Spinal cord (tissue), 10 donors: ENCODE measurements at places on chromosomes 13 and 19. TPM values are rescaled to one million over a fixed set of nuclear protein-coding genes. Genes with fewer than 3 reads are reported as not detected.

Gene SIGLEC12
- total RNA-seq = 0.06 TPM

- no peaks in the 10 kb centered on the region for H3K4me1 ChIP-seq
- DNase-seq = no peak
- H3K27me3 ChIP-seq = peaks cover 4% of the 10 kb centered on the region
Measured at GRCh38 chr19:50190439-50190891, 13.0 kb upstream of the MYH14 start.

DNA sequence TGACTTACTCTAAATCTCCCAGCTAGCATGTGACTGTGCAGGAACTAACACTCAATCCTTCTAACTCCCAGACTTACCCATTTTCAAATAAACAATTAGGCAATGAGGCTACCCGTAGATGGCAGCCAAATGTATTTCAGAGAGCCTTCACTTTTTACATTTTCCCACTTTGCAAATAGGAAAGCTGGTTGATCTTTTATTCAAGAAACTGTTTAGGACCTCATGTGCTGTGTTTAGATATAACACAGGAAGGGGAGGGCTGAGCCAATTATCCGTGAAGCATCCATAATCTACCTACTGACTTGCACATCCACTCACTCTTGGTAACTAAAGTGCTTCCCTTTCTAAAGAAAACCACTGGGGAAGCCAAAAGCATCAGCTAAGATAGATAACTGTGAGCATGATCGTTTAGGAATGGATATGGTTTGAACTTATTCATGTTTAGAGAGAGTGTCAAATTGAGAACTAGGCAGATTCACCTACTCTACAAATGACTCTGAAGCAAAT is 33.4 kb downstream of the MBNL2 start:
- H3K27me3 ChIP-seq = no peaks in the 10 kb centered on the region
- H3K36me3 ChIP-seq = no peaks in the 10 kb centered on the region
- no peak for DNase-seq
- peaks cover 14% of the 10 kb centered on the region for H3K4me1 ChIP-seq
- H3K4me3 ChIP-seq = no peak overlapping the region

Gene KL
- 8.5 TPM for total RNA-seq

Gene AMH
- 2.8 TPM for total RNA-seq

Gene DAND5
- not detected for total RNA-seq

- no peak overlapping the region for H3K4me3 ChIP-seq
- peaks cover 28% of the 10 kb centered on the region for H3K36me3 ChIP-seq
- no peak overlapping the region for H3K27ac ChIP-seq
- DNase-seq = no peak
- H3K4me1 ChIP-seq = no peaks in the 10 kb centered on the region
- no peaks in the 10 kb centered on the region for H3K27me3 ChIP-seq
Measured at GRCh38 chr19:12272980-12273901, 21.4 kb downstream of the ZNF44 start.

GRCh38 chr13:111925146-111925875 is 141.6 kb upstream of the SOX1 start:
- no peak for DNase-seq
- no peaks in the 10 kb centered on the region for H3K27me3 ChIP-seq
- peaks cover 3% of the 10 kb centered on the region for H3K4me1 ChIP-seq
- H3K4me3 ChIP-seq = no peak overlapping the region

DNA sequence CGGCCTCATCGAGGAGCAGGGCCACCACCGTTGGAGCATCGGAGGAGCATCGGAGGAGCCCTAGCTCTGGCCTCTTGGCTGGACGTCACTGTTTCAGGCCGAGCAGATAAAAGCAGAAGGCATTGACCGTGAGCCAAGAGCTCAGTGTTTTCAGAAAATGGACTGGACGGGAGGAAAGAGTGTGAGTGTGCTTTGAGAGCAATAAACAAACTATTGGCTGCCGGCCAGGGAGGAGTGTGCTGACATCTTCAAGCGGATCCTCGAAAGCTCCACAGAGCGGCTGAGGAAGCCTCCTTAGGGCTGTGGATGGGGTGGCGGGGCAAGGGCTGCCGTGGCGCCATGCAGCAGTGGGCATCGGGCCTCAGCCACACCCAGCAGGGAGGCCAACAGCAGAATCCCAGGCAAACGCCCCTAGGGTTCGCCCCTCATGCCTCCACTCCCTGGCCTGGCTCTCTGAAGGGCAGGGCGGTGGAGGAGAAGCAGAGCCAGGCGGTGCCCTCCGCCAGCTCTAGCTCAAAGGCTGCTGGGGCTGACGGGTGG is 41.8 kb downstream of the IRS2 start:
- no peak for DNase-seq
- no peaks in the 10 kb centered on the region for H3K36me3 ChIP-seq
- no peaks in the 10 kb centered on the region for H3K27me3 ChIP-seq

DNA sequence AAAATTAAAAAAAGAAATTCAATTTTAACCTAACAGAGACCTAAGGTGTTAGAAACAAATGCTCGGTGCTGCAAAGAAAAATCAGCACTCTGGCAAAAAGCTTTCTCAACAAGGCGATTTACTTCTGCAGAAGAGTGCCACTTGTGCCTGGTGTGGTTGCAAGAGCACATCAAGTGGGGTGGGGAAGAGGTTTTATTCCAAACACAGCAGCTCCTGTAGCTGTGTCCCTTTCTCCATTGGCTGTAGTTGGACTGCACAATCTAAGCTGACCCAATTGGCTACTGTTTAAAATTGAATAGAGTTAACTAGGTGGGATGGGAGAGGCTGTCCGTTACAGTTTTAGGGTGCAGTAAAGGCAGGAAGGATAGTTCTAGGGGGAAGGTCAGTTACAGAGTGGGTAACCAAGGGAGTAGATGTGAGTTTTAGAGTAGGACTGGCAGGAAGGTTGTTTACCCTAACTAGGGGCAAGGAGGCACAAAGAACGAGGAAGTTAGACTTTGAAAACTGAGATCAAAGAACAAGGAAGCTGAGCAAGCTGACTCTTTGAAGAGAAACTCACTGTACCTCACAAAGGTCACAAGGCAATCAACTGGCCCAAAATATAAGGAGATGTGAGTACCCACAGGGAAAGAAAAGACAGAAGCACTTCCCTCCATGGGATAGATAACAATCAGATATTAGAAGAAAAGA is 145.7 kb downstream of the LIG4 start:
- no peak overlapping the region for H3K27ac ChIP-seq
- no peaks in the 10 kb centered on the region for H3K36me3 ChIP-seq
- no peaks in the 10 kb centered on the region for H3K4me1 ChIP-seq
- DNase-seq = no peak
- no peak overlapping the region for H3K4me3 ChIP-seq

- no peak overlapping the region for H3K27ac ChIP-seq
- H3K27me3 ChIP-seq = no peaks in the 10 kb centered on the region
- H3K4me1 ChIP-seq = no peaks in the 10 kb centered on the region
- H3K36me3 ChIP-seq = no peaks in the 10 kb centered on the region
Measured at GRCh38 chr13:101978552-101979315, 423.1 kb downstream of the FGF14 start.

DNA sequence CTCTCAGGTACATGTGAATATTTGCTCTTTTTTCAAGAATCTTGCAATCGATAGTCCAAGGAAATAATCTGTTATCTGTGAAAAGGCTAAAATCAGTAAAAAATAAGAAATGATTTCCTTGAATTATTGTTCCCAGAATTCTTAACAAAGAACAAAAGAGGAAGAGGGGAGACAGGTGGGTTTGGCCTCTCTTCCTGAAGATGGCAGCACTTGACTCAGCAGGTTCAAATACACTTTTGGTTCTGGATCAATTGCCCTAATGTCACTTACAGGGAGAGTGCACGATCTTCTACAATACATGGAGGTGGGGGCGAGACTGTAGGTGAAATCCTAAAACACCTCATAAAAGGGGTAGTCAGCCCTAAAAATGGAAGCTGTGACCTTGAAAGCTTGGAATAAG is 358.7 kb downstream of the IRS2 start:
- no peak overlapping the region for H3K27ac ChIP-seq
- no peak for DNase-seq
- no peaks in the 10 kb centered on the region for H3K4me1 ChIP-seq
- H3K4me3 ChIP-seq = no peak overlapping the region
- H3K36me3 ChIP-seq = no peaks in the 10 kb centered on the region
- no peaks in the 10 kb centered on the region for H3K27me3 ChIP-seq

DNA sequence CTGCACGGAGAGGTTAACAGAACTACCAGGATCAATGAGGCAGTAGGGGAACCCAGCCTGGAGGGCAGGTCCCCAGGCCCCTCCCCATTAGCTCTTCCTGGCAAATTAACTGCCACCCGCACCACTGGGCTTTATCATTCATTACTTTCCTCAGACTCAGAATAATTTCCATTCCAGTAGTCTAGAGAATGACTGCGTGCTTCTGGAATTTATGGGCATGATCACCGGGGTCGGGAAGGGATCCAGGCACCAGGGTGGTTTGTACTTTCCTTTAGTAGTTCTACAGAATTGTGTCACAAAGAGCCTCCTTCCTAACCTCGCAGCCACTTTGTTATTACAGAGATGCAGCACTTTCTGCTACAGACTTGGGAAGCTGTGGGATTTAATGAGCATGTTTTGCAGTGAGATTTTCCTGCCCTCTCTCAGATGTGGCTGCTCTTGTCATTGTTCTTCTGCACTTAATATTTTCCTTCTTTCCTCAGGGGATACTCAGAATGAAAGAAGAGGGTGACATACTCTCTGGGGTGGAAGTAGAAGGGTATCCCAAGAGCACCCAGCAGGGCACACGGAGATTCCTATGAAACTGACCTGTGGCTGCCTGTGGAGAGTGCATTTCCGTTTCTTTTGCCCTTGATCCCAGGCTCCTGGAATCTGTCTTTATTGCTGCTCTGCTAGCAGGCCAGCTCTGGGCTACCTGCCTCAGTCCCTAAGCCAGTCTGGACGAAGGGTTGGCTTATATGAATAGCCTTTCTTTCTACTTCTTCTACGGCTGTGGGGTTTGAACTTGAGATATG is 285.0 kb upstream of the SLC10A2 start:
- DNase-seq = no peak
- no peaks in the 10 kb centered on the region for H3K36me3 ChIP-seq
- no peaks in the 10 kb centered on the region for H3K27me3 ChIP-seq
- no peak overlapping the region for H3K27ac ChIP-seq

Gene ZNF433
- 21.1 TPM for total RNA-seq

- no peak for DNase-seq
- H3K27me3 ChIP-seq = no peaks in the 10 kb centered on the region
- peaks cover 5% of the 10 kb centered on the region for H3K4me1 ChIP-seq
- H3K4me3 ChIP-seq = no peak overlapping the region
Measured at GRCh38 chr13:109922518-109922917, 136.1 kb upstream of the IRS2 start.

GRCh38 chr19:14248578-14249011 is 42.6 kb upstream of the ADGRL1 start:
- no peaks in the 10 kb centered on the region for H3K36me3 ChIP-seq
- peak; percentile 82 for DNase-seq
- peak overlapping the region; percentile 84 for H3K27ac ChIP-seq
- peak overlapping the region; percentile 56 for H3K4me3 ChIP-seq
- H3K4me1 ChIP-seq = peaks cover 22% of the 10 kb centered on the region

GRCh38 chr19:27647423-27647822 is 1565.5 kb downstream of the UQCRFS1 start:
- DNase-seq = no peak
- no peaks in the 10 kb centered on the region for H3K27me3 ChIP-seq
- no peak overlapping the region for H3K27ac ChIP-seq
- H3K4me1 ChIP-seq = no peaks in the 10 kb centered on the region
- H3K36me3 ChIP-seq = no peaks in the 10 kb centered on the region
- H3K4me3 ChIP-seq = no peak overlapping the region

- H3K4me1 ChIP-seq = peaks cover 26% of the 10 kb centered on the region
- DNase-seq = no peak
- H3K27me3 ChIP-seq = peaks cover 49% of the 10 kb centered on the region
- no peaks in the 10 kb centered on the region for H3K36me3 ChIP-seq
Measured at GRCh38 chr19:49058562-49058961, 1.0 kb upstream of the CGB7 start.

GRCh38 chr13:31930490-31930889 is 101.1 kb upstream of the FRY start:
- no peaks in the 10 kb centered on the region for H3K4me1 ChIP-seq
- no peaks in the 10 kb centered on the region for H3K36me3 ChIP-seq
- DNase-seq = no peak
- H3K4me3 ChIP-seq = no peak overlapping the region
- no peak overlapping the region for H3K27ac ChIP-seq

DNA sequence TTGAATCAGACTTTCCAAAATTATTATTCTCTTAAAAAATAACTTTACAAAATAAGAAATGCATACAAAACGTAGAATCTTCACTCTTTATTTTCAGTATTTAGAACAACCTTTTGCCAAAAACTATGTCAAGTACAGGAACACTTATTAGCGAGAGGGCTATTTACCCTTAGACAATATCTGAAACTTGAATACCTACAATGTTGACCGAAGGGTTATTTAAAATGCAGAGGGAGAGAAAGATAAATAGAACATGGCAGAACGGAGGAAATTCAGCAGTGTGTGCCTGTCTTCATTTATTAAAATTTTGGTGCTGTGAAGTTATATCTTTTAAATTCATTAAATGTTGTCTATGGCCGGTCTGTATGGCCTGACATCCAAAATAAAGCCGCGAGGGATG is 198.8 kb downstream of the EFNB2 start:
- H3K36me3 ChIP-seq = no peaks in the 10 kb centered on the region
- no peak overlapping the region for H3K27ac ChIP-seq
- no peaks in the 10 kb centered on the region for H3K27me3 ChIP-seq
- H3K4me3 ChIP-seq = no peak overlapping the region
- no peak for DNase-seq
- H3K4me1 ChIP-seq = no peaks in the 10 kb centered on the region

- no peaks in the 10 kb centered on the region for H3K4me1 ChIP-seq
- H3K27me3 ChIP-seq = no peaks in the 10 kb centered on the region
Measured at GRCh38 chr13:26549713-26550112, 7.8 kb upstream of the WASF3 start.

- H3K4me3 ChIP-seq = no peak overlapping the region
- no peak for DNase-seq
- H3K36me3 ChIP-seq = peaks cover 66% of the 10 kb centered on the region
Measured at GRCh38 chr19:47670736-47671135, 42.5 kb upstream of the EHD2 start.

DNA sequence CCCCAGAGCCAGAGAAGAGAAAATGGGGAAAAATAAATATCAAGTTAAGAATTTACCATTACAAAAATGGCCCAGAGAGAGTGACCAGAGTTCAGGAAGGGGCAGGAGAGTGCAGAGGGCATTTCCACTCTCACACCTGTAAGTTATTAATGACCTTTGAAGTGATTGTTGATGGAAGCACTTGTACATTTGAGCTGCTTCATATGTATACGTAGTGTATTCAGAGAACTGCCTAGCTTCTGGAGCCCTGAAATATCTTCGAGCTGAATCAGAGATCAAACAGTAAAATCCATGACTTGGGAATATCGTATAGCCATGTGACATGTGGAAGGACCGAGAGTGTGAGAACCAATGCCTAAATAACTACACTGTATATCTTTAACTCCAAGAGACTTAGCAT is 49.2 kb upstream of the PCCA start:
- H3K27me3 ChIP-seq = no peaks in the 10 kb centered on the region
- no peaks in the 10 kb centered on the region for H3K4me1 ChIP-seq
- no peak overlapping the region for H3K27ac ChIP-seq
- DNase-seq = no peak
- H3K4me3 ChIP-seq = no peak overlapping the region

Gene DNAAF3
- total RNA-seq = 2.2 TPM

Gene ZNF99
- 0.72 TPM for total RNA-seq

GRCh38 chr19:16193466-16193865 is 4.2 kb upstream of the AP1M1 start:
- peaks cover 58% of the 10 kb centered on the region for H3K36me3 ChIP-seq
- H3K4me1 ChIP-seq = peaks cover 5% of the 10 kb centered on the region
- H3K27ac ChIP-seq = no peak overlapping the region
- no peaks in the 10 kb centered on the region for H3K27me3 ChIP-seq
- H3K4me3 ChIP-seq = no peak overlapping the region

- DNase-seq = no peak
- no peak overlapping the region for H3K4me3 ChIP-seq
- no peaks in the 10 kb centered on the region for H3K27me3 ChIP-seq
- peaks cover 2% of the 10 kb centered on the region for H3K4me1 ChIP-seq
Measured at GRCh38 chr13:46598820-46599180, 45.8 kb downstream of the LRCH1 start.
